HCT116 (cell line): ENCODE measurements at places on chromosomes 5 and 9.

- peaks cover 19% of the 10 kb centered on the region for H3K27me3 ChIP-seq
- no peak for DNase-seq
- no peaks in the 10 kb centered on the region for H3K4me1 ChIP-seq
- H3K4me3 ChIP-seq = no peak overlapping the region
- H3K36me3 ChIP-seq = no peaks in the 10 kb centered on the region
These were observed 216.7 kb downstream of the BNC2 start for GRCh38 chr9:16653491-16654399.

DNA sequence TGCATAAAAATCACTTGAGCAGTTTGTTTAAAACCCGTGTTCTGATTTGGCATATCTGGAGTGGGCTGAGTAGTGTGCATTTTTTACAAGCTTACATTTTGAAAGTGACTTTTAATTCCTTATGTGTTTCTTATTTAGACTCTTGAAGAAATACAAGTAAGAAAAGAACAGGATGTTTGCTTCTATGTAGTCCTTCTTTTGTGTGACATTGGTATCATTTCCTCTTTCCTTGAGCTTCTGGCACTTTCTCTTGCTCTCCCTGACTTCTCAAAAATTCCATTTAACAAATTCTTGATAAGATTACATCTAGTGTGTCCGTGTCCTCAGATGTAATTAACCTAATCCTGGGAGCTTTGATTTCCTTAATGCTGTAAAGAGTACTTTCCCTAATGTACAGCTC lies 12.5 kb downstream of the GARNL3 start:
- H3K4me3 ChIP-seq = no peak overlapping the region
- H3K36me3 ChIP-seq = no peaks in the 10 kb centered on the region
- H3K4me1 ChIP-seq = peaks cover 5% of the 10 kb centered on the region; the same call in 1 of the 2 replicates
- H3K27ac ChIP-seq = no peak overlapping the region
- no peak for DNase-seq

- H3K36me3 ChIP-seq = no peaks in the 10 kb centered on the region
- no peaks in the 10 kb centered on the region for H3K4me1 ChIP-seq
- H3K4me3 ChIP-seq = no peak overlapping the region
- H3K27me3 ChIP-seq = no peaks in the 10 kb centered on the region
These were observed 78.7 kb upstream of the CDH6 start for GRCh38 chr5:31114817-31115216.

DNA sequence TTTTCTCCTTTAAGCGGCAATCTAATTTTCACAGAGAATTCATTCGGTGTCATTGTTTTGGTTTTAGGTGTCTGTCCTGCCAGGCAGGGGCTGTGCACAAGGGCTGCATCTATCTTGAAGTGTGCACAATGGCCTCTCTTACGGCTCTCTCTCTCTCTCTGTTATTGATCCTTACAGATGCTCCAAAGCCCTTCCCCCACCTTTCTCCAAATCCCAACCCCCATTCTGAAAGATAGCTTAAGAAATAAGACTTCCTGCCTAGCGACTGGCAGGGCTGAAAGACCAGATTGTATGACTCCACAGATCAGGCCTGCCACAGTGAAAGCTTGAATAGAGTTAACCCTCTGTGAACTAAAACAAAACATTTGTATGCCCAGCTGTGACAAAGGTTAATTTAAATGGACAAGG lies 86.5 kb upstream of the NR5A1 start:
- H3K4me3 ChIP-seq = no peak overlapping the region
- DNase-seq = no peak
- no peaks in the 10 kb centered on the region for H3K36me3 ChIP-seq
- peaks cover 4% of the 10 kb centered on the region; the same call in 1 of the 2 replicates for H3K4me1 ChIP-seq

- no peaks in the 10 kb centered on the region for H3K36me3 ChIP-seq
- no peaks in the 10 kb centered on the region for H3K4me1 ChIP-seq
- DNase-seq = no peak
- no peak overlapping the region for H3K4me3 ChIP-seq
These were observed 340.6 kb upstream of the IRX4 start for GRCh38 chr5:2223303-2223702.
